Vagina (tissue), 2 donors: ENCODE measurements at places on chromosomes 2 and 18.

DNA sequence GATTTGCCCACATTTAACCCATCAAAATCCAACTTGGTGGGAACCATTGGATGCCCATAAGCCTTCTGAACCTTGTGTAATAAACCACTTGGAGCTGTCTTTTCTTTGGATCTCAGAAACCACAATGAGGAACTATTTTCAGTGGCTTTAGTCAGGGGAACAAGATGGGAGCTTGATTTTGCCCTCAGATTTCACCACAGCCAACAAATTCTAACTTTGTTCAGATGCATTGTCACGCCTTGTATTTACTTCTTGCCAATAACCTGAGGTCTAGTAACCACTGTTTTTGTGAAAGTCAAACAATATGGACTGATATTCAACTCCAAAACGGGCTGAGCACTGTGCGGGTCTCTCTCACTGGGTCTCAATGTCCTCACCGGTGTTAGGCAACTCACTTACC lies 508.2 kb downstream of the TNS1 start:
- DNase-seq: no peak

DNA sequence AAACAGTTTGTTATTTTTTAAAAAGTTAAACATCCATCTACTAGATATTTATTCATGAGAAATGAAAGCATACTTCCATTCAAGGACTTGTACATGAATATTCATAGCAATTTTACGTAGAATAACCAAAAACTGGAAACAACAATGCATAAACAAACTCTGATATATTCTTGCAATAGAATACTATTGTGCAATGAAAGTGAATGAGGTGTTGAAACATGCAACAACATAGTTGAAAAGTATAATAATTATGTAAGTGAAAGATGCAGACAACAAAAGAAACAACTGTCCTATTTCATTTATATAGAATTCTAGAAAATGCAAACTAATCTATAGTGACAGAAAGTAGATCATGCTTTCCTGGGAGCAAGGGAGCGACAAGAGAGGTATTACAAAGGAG lies 206.6 kb upstream of the KLHL29 start:
- DNase-seq: no peak

DNA sequence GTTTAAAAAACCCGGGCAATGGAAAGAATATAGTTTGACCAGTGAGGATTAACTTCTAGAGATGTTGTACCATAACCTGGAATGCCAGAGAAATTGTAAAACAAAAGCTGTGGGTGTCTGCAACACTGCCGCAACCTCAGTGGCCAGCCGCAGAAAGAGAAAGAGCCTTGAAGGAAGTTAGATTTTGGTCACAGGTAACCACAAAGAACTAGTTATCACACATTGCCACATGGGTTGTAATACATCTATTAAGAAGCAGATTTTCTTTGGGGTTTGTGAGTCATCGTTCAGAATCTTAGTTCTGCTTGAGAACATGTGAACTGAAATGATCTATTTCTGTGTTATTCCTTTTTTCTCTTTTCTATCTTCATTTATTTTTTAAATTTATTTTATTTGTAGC lies 222.9 kb upstream of the AGAP1 start:
- no peak for DNase-seq

GRCh38 chr2:105934467-105934866 lies 189.8 kb downstream of the NCK2 start:
- DNase-seq: no peak

GRCh38 chr2:121133551-121134319 lies 151.3 kb downstream of the TFCP2L1 start:
- DNase-seq: no peak

- peak; percentile 75 for DNase-seq
Measured at GRCh38 chr2:37827911-37828511, 97.1 kb upstream of the RMDN2 start.

- DNase-seq: no peak
Measured at GRCh38 chr2:240441993-240442411, 6.5 kb downstream of the GPC1 start.

DNA sequence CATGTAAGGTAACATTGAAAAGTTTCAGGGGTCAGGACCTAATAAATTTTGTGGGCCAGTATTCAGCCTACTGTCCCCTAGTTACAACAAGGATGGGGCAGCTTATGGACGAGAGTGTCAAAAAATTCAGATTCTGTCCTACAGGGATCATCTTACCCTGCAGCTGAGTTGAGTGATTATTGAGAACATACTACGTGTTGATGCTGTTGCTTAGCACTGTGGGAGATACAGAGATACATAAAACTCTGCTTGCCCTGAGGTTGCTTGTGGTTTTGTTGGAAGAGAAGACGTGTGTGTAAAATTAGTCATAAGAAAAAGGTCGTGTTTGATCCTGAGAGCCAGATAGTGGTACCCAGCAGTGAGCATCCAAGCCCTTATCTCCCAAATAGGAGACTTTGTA lies 253.2 kb downstream of the NEDD4L start:
- DNase-seq: no peak

DNA sequence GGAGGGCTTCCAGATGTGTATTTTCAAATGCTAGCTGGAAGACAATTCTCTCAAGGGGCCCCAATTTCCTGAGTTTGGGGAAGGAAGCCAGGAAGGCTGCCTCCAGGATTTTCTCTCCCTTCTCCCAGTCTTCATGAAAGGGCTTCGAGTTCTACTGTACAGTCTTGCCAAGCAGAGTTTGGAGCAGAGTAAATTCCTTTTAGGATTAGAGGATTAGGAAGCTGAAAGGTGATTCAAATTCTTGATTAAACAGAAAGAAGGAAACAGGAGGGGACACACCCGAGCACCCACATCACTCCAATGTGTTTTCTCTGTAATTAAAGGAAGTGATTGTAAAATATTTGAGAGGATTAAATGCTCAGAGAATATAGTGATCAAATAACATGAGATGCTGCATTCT lies 217.8 kb downstream of the SETBP1 start:
- DNase-seq: no peak

DNA sequence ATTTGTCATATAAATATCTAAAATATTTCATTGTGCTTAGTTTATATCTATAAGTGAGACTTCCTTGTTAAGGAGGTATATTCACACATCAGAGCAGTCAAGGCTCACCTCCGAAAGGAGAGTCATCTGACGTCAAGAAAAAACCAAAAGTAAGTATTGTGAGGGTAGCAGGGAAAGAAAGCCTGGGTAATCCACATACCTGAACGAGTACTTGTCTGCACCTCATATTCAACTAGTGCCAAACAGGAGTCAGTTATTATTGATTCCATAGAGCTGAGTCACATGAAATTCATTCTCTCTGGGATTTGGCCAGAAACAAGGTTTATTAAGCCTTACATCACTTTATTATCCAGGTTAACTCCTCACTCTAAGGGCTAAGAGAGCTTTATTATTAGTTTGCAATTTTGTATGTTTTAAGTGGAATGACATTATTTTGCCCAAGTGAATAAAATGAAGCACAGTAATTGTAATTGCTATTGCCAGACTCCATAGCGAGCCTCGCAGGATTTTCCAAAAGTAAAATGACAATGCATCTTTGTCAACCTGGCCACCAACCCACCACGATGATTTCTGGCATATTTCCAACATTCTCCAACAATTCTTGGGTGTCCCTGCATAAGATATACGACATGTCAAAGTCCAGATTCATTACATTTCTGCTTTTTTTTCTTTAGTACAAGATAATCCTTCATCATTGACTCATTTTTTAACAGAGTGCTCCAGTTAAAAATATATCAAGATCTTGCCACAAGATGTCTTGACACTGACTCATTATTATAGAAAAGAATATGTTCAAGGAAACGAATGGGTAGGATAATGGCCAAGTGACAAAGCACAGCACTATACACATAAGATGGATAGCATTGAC lies 1210.4 kb upstream of the ACVR2A start:
- no peak for DNase-seq

DNA sequence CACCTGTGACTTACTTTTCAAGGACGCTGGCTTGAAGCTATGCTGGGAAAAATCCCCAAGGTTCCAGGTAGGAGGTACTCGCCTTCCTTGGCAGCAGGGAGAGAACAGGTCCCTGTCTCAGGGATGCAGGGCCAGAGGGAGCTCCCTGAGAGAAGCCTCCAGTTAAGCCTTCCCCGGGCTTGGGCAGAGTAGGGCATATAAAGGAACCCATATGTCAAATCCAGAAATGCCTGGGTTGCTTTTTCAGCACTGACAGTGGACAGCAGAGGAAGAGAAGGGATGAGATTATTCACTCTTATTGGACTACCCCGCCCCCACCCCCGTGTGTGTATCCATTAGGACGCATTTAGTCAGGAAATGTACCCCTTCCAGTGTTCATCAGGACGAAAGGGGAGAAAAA lies 89.3 kb upstream of the TEX51 start:
- peak; percentile 40 for DNase-seq

- DNase-seq: no peak
Measured at GRCh38 chr2:236507393-236508085, 62.1 kb upstream of the ACKR3 start.

GRCh38 chr2:119116411-119117295 lies 41.9 kb downstream of the C1QL2 start:
- peak; percentile 67 for DNase-seq

DNA sequence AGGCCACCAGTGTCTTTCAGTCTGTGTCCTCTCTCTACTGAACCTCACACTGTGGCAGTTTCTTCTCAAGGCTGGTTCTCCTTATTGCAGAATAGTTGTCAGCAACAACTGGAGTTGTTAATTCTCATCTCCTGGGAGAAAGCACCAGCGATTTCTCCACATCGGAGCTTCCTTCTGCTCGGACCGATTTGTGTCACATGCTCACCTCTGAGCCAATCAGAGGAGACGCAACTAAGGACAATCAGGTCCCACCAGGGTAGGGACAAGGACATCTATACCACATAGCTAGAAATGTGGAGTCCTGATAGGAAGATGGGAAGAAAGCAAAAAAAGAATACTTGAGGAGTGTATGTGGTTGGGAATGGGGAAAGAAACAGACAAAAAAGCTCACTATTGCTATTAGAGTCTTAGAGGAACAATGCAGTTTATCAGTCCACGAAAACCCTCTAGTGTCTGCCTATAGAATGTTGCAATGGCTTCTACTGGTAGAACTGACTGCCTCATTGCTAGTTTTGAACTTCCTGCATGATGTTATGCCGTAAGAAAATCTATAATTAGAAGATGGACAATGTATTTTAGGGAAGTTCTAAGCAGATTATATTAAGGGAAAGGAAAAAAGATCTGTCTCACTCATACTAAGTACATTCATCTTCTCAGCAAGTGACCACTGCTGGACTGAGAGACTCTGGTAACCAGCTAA lies 169.7 kb downstream of the CDCA7 start:
- no peak for DNase-seq

- no peak for DNase-seq
Measured at GRCh38 chr2:8966123-8966908, 37.2 kb downstream of the MBOAT2 start.

GRCh38 chr18:45071956-45072355 lies 391.3 kb downstream of the SETBP1 start:
- no peak for DNase-seq

DNA sequence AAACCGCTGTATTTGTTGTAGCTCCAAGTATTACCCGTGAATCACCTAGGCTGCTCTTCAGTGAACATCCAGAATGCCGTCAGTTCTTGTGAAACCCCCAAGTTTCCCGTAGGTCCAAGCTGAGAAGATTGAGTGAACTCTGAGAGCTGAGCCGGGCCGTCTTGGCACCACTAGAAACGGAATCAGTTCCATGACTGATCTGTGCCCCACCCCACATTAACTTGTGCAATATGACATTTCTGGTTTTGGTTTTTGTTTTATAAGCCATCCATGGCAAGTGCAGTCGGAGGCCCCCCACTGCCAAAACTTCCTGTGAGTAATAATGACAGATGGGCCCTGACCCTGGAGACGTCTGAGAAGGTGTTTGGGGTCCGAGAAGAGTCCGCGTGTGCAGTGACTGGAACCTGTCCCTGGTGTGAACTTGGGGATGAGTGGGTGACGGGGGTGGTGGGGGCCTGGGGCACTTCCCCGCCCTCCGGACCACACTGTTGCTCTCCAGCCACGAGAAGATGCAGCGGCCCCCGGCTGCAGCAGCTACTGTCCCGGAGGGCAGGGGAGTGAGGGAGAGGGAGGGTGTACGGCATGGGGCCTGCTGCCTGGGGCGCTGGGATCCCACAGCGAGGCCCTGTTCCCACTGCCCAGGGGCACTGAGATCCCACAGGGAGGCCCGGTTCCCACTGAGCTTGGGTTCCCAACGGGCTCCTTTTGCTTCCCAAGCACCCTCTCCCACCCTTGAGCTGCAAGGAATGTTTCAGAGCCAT lies 26.5 kb downstream of the NFATC1 start:
- DNase-seq: no peak

GRCh38 chr2:15023221-15023620 lies 390.7 kb downstream of the LRATD1 start:
- DNase-seq: no peak

DNA sequence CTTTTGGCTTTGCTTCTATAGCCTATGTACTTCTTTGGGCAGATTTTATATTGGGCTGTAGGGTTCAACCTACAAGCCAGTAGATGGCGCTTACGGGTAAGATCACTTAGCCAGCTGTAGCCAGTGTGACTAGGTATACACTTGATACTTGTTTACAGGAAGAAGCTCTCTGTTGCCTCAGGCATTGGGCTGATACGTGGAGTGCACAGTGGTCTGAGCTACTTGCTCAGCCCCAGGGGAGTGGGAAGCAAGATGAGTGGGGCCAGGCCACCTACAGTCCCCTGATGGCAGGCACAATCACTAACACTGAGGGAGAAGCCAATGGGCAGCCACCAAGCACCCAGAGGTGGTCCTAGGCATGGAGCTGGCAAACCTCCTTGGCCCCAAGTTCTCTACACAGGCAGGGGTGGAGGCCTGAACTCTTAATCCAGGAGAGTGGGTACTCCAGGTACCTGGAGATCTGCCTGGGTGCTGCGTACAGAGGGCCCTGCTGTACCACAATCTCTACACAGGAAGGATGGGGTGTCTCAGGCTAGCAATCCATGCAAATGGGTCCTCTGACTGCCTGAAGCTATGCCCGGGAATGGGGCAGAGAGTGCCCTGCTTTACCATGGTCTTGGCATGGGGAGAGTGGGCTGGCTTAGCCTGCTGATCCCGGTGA lies 122.2 kb downstream of the NCOA1 start:
- DNase-seq: no peak

DNA sequence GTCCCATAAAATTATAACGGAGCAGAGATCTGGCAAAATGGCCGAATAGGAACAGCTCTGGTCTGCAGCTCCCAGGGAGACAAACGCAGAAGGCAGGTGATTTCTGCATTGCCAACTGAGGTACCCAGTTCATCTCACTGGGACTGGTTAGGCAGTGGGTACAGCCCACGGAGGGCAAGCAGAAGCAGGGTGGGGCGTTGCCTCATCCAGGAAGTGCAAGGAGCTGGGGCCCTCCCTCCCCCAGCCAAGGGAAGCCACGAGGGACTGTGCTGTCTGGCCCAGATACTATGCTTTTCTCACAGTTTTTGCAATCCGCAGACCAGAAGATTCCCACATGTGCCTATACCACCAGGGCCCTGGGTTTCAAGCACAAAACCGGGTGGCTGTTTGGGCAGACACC lies 22.8 kb downstream of the ICA1L start:
- DNase-seq: no peak

- peak; percentile 88 for DNase-seq
Measured at GRCh38 chr2:241036397-241036963, 38.1 kb downstream of the SNED1 start.

GRCh38 chr18:60066219-60066975 lies 166.6 kb downstream of the PMAIP1 start:
- DNase-seq: no peak
